ENCODE measurements at places on chromosomes 12 and 14.

DNA sequence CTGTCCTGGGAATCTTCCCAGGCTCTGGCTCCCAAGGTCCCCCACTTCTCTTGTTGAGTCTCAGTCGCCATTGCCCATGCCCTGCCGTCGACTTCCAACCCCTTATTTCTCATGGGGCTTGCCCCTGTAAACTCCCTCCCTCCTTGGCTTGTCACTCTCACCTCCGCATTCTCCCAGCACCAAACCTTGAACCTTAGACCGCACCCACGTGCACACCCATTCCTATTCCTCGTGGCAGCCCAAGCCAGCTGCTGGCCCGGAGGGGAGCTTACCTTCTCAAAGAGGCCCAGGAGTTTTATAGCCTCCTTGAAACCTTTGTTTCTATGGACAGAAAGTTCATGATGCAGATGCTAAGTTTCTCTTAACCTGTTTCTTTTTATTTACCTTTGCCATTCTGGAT, 4.6 kb downstream of the JDP2 start:
- no peak for DNase-seq

DNA sequence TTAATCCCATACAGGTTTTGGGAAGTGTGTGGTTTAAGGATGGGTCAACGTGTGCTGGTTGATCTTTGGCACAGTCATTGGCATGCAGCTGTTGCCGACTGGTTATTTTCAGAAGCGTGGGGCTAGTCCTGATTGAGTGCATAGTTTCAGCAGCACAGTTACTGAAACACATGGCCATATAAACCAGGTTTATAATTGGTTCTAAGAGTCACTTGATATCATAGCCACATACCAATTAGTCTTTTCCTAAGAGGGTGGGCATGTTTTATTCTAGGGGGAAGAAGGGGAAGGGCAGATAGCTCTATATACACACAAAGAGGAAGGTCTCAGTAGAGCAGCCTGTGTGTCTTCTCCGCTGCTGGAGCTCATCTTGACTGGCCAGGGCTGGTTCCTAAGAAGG, 11.0 kb upstream of the RPS6KL1 start:
- DNase-seq: no peak

- peak; percentile 67 for DNase-seq
Measured at GRCh38 chr14:96204151-96205058, at the start of gene BDKRB2. Gene BDKRB2, plus strand, starts transcription at chr14:96204839. Its CDS starts 32,269 bp downstream, at chr14:96237108.

DNA sequence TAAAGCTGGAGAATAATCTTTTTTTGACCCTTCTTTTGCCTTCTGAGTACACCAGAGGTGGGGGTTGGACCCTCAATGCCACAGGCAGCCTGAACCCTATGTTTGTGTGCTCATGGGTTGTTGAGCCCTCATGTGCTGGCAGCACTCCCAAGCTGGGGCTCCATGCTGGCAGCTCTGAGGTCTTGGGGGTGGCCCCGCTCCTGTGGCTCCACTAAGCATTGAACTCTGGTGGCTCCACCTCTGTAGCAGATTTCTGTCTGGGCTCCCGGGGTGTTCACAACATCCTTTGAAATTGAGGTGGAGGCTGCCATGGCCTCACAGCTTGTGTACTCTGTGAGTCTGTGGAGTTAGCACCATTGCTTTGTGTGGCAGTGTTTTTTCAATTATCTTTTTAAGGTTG, 557.4 kb upstream of the SEL1L start:
- DNase-seq: no peak

DNA sequence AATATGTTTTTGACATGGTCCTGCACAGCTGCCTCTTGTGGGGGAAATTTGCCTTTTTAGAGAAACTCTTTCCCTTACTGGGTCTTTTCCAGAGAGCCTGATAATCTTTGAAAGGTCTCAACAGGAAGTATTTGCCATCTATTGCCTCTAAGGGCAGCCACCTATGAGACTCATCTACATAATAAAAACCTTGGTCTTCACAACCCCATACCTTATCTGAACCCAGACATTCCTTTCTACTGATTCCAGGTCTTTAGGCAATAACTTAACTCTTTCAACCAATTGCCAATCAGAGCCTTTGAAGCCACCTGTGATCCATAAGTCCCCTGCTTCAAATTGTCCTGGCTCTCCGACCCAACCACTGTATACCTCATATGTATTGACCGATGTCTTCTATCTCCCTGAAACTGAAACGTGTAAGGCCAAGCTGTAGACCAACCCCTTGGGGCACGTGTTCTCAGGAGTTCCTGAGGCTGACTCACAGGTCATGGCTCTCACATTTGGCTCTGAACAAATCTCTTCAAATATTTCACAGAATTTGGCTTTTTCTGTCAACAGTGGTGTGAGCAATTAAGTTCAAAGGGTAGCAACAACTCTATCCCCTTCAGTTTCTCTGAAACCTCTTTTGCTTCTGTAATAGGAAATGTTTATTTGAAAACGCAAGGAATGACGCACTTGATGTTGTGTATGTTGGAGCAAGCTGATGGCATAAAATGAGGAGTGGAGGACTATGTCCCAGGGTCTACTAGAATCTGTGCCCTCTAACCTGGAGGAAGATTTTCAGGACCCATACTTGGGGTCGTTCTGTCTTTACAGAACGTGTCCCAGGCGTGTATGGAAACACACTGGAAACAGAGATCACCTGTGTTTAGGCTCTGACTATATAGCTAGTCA, 49.2 kb upstream of the EIF5 start:
- DNase-seq: no peak

DNA sequence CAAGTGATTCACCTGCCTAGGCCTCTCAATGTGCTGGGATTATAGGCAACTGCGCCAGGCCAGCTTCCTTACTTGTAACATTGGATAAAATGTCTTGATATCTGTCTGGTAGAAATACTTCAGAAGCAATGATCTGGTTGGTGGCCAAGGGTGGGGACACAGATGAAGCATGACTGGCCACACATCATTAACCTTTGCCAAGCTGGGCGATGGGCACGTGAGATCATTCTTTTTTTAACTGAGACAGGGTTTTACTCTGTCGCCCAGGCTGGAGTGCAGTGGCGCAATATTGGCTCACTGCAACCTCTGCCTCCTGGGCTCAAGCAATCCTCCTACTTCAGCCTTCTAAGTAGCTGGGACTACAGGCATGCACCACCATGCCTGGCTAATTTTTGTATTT, 31.1 kb downstream of the PLEKHH1 start:
- DNase-seq: no peak

- DNase-seq: no peak
Measured at GRCh38 chr14:81837304-81837703, 303.7 kb upstream of the SEL1L start.

GRCh38 chr14:51780006-51780692, 80.3 kb upstream of the GNG2 start:
- no peak for DNase-seq

- DNase-seq: no peak
Measured at GRCh38 chr12:54385251-54385914, 850 bp upstream of the ZNF385A start.

DNA sequence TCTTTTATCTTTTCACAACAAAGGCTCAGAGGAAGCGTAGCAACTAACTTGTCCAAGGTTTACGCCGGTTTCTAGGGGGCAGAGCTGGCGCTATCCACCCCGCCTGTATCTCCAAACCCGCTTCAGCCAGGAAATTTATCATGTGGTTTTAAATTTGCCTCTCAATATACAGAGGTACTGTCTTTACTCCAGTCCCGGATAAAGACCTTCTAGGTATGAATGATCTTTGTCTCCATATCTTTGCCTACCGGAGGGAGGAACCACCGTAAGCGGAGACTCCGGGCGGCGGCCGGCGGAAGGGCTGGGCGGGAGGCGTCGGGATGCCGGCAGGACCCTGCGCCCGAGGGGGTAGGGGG, 693 bp upstream of the RIMKLB start:
- DNase-seq: peak; percentile 44

DNA sequence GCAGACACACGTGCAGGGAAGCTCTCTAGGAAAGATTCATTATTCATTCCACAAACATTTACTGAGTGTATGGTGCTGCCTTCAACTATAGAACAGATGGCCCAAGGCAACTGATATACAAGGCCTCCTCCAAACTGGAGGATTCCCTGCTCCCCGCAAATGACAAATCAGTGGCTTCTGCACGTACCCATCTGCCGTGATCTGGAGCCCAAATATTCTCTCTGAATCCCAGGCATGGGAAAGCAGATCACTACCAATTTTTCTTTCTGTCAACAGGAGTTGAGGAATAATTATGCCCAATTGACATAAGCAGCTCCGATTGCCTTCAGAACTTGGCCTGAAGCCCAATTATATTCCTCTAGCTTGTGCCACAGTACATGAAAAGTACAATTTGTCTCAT, 174.2 kb upstream of the CCDC196 start:
- DNase-seq: no peak

GRCh38 chr14:91252871-91253794, 8.6 kb upstream of the GPR68 start:
- DNase-seq: no peak

DNA sequence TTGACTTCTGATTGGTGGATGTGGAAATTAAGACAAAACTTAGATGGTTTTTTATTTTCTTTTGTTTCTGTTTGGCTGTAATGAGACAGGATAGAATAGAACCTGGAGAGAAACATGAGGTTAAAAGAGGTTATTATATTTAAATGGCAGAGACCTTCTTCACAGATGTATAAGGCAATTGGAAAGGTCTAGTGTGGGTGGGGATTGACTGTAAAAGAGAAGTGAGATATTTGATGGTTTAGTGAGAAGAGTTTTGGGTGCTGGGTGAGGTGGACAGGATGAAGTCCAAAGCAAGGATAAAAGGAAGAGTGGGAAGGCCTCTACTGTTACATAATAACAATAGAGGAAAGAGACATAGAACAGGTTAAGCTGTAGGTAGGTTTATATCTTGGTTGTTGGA, 43.8 kb upstream of the PPM1H start:
- no peak for DNase-seq

- DNase-seq: no peak
Measured at GRCh38 chr14:75559451-75560222, 18.8 kb upstream of the FLVCR2 start.

- no peak for DNase-seq
Measured at GRCh38 chr12:78037707-78038106, 207.0 kb downstream of the NAV3 start.

DNA sequence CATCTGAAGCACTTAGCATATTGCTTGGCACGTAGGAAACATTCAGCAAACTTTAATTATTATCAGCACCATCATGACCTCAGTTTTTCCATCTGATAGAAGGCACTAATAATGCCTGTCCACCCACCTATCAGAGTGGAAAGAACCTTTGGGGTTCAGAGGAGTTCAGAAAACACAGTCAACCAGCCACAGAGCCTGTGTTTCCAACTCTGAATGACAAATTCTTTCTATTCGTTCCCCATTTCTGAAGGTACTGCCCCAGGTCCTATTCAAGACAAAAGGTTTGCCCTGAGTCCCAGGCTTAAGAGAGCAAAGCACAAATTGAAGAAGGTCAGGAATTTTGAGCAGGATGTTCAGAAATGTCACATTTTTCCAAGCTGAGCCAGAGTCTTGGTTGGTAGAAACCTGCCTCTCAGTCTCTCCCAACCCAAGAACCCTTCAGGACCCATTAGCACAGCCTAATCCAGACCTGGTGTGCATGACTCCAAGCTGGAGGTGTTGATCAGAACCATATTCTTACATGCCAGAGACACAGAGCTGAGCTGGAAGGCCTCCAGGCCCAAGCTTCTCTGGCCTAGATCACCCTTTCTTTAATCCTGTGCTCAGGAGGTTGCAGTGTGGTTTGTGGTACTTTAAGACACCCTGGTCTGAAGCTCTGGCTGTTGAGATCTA, 114.4 kb downstream of the TBX5 start:
- DNase-seq: no peak

GRCh38 chr12:52234223-52234810, 1.3 kb downstream of the KRT7 start:
- no peak for DNase-seq

DNA sequence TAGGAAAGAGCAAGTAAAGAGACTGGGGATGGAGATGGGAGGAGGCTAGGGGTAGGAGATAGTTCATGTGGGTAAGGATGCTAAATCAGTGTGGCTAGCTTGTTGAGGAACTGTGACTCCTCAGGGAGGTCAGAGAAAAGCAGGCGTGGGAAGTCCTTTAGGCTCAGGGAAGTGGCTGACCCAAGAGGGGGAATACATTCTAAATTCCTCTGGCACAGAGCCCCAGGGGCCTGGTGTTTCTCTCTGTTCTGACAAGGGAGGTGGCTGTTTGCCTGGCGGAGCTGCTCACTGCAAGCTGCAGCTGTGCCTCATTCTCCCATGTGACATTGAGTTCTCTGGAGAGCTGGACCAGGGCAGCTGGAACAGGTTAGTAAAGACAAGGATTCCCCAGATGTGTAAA, 152.2 kb upstream of the SLC38A2 start:
- DNase-seq: no peak

GRCh38 chr12:64679487-64680001, 69.2 kb downstream of the RASSF3 start:
- DNase-seq: no peak

DNA sequence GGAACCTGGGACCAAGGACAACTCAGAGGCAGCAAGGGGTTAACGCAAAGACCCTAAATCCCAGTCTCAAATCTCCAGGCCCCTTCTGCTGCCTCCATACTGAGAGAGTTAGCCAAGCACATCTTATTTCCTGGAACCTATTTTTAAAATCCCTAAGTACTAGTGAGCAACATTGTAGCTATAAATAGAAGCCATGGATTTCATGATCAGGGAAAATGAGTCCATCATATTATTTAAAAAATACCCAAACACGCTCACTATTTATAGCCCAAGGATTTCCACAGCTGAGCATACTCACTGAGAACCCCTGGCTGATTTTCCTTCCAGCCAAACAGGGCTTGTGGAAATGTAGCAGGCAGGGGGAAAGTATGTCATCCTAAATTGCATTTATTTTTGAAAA, 19.4 kb upstream of the TUNAR start:
- no peak for DNase-seq

DNA sequence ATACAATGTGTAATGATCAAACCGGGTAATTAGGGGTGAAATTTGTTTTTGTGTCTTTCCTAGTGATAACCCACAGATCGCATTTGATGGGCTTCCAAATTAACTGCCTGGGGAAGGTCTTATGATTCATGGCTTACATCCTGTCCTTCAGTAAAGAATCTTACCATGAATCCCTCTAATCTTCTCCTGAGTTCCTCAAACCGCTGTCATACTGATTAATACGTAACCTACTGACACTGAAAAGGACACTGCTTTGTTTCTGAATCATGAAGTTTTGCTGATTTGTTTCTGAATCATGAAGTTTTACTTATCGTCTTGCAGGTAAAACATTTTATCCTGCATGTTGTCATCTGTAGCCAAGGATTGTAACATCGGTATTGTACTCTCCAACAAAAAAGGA, 52.0 kb upstream of the CRY1 start:
- no peak for DNase-seq
